Amygdala (tissue), 56 donors: ENCODE measurements at places on chromosomes 5 and 9.

GRCh38 chr9:98974554-98974953, 30.8 kb downstream of the COL15A1 start:
- DNase-seq = no peak

GRCh38 chr9:114164191-114164794, 9.0 kb downstream of the COL27A1 start:
- DNase-seq = no peak

GRCh38 chr9:84999788-85000187, 330.3 kb downstream of the NTRK2 start:
- DNase-seq = no peak

DNA sequence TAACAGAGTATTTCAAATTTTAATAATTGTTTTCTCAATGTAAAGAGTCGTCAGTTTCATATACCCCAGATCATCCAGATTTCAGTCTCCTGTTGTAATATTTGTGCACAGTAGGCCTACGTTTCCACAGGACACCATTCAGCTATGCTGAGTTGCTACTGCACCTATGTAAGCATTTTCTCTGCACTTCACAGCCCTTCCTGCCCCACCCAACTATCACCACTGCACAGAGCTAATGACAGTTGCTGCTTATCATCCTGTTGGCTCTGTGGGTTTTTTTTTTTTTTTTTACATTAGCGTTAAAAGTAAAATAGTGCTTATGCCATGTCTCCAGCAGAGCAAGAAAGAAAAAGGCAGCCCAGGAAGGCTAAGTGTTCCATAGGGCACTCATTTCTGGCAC, 5.9 kb upstream of the PRKACG start:
- no peak for DNase-seq

GRCh38 chr9:13860019-13860418, 453.9 kb downstream of the NFIB start:
- DNase-seq = no peak
